Suprapubic skin (tissue), 4 donors: ENCODE measurements at places on chromosomes 13 and 19.

DNA sequence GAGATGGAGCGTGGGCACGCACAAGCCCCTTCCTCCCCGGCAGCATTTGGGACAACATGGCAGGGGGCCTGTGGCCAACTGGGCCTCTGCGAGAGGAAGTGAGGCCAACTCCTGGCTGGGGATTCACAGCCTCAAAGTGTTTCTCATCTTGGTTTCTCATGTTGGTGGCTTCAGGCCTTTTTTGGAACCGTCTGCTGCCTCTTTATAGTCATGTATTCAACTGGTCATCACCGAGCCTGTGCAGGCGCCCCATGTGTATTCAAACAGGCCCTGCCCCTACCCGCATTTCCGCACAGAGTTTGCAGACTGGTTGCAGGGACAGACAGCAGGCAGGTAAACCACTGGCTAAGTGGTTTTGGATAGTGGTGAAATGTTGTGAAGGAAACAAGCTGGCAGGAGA lies 17.3 kb upstream of the RELB start:
- no peak for DNase-seq

- DNase-seq: no peak
Measured at GRCh38 chr13:40999416-40999815, 19.7 kb downstream of the ELF1 start.

DNA sequence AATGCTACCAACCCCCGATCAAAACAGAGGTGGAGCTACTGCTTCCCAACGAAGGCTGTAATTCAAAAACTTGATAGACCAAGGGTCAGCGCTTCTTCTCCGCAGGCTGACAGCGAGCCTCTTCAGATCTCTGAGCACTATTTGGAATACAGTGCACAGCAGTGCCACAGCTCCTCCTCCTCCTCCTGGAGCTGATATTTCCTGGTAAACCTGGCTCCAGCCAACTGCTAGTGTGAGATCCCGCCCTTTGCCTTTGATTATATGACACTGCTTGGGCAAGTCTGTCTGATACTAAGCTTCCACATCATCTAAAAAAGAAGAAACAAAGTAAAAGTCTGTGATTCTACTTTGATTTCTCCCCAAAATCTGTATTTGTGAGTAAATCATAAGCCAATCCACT lies 710.5 kb downstream of the DACH1 start:
- no peak for DNase-seq

DNA sequence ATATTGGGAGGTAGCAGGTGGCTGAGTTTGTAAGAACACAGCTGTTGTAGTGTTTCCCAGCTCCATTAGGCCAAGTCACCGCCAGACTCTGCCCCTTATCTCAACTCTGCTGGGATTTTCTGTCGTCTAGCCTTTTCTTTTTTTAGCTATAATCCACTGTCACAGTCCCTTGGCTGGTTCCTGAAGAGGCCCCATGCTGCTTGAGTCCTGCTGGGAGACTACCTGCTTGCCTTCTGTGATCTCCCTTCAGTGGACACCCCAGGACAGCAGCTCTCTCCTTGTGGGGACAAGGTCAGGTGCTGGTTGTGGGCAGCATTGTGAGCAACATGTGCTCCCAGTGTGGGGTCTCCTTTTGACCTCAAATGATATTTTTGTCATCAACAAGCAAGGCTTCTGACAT lies 195.0 kb upstream of the ATXN8OS start:
- no peak for DNase-seq

DNA sequence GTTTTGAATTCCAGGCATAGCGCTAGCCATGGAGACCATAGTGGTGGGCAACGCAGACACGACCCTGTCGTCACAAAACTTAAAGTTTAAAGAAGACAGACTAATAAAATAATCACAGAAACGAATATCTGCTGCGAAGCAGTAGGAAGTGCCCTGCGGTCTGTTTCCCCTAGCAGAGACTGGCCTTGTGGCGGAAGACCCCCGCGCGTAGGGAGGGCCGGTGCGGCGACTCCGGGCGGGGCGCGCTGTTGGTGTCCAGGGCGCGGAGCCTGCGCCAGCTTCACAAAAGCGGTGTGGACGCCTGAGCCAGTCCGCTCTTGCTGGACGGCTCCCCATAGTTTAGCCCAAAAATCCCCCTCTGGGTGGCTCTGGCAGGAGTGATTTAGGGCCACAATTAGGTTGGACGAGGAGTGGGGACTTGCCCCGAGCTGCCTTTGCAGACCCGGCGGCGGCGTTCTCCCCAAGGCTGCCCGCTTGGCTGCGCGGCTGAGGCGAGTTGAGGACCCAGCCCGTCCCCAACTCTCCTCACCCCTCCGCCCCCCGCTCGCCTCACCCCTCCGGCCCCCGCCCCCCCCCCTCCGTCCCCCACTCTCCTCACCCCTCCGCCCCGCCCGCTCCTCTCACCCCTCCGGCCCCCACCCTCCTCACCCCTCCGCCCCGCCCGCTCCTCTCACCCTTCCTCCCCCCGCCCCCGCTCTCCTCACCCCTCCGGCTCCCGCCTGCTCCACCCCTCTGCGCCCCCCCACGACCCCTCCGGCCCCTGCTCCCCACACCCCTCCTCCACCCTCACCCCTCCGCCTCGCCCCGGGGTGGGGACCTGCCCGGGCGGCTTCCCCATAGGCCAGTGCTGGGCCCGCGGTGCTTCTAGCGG lies 14.2 kb upstream of the LATS2 start:
- DNase-seq: peak; percentile 64

DNA sequence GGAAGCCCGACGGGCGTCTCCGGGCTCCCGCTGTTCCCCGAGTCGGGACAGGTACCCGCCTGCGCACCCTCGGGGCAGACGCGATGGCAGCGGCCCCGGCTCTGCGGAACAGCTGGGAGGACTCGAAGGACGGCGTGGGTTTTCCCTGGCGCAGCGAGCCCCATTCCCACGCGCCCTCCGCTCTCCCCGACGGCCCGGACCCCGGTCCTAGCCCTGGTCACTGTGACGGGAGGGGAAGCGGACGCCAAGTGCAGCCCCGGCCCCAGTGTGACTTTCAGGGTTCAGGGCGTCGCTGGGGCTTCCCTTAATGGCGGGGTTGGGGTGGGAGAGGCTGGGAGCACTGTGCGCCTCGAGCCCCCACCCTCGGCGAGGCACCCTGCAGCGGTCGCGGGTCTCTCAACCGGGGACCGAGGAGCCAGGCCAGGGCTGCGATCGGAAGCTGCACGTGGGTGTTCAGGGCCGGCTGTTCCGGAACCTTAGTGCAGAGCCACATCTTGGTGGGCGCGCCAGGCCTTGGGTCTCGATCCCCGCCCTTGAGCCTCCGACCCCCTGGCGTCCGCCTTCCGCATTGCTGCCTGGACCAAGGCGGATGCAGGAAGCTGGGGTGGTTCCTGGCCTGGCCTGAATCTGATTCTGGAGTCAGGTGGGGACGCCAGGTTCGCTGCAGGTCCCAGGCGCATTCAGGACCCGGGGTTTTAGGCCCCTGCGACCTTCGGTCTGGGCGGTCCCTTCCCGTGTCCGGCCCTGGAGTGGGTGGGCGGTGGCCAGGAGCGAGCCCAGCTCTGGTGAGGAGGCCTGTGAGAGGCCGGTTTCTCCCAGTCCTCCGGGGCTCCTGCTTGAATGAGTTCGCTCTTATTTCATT lies 3.5 kb downstream of the LGALS7B start:
- no peak for DNase-seq

GRCh38 chr13:104694397-104694796 lies 1628.2 kb upstream of the SLC10A2 start:
- DNase-seq: no peak

DNA sequence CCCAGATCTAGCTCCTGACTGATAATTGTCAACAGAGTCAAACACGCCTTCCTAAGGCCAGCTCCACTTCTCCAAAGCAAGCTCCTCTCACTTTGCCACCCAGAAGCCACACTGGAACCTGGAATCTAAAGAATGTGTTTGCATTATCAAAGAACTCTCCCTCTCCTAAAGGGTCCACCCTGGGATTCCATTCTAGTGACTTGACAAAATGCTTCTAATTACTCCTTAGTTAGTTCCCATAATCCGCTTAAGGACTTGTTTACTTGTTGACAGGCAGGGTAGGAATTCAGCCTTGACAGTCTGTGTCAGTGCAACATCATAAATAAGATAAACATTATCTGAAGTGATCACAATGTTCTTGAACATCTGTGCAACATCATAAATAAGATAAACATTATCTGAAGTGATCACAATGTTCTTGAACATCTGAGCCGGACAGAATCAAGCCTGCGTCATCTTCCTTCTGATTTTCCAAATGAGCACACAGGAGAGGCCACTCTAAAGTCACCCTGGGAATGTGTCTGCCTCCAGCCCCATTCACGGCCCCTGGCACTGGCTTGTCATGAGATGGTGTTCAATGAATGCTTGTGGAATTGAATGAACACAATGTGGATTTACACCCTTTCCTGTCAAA lies 512.1 kb downstream of the IRS2 start:
- no peak for DNase-seq

DNA sequence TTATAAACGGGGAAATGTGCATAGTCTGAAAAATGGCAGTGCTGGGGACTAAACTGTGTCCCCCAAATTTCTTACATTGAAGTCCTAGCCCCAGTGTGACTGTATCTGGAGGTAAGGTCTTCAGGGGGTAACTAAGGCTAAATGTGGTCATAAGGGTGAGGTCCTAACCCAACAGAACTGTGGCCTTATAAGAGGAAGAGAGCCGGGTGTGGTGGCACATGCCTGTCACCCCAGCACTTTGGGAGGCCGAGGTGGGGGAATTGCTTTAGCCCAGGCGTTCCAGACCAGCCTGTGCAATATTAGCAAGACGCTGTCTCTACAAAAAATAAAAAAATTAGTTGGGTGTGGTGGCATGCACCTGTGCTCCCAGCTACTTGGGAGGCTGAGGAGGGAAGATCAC lies 17.8 kb downstream of the PROZ start:
- no peak for DNase-seq

GRCh38 chr19:3368848-3369336 lies 2.5 kb downstream of the NFIC start:
- no peak for DNase-seq

GRCh38 chr19:1151917-1152587 lies 22.0 kb downstream of the SBNO2 start:
- DNase-seq: no peak

DNA sequence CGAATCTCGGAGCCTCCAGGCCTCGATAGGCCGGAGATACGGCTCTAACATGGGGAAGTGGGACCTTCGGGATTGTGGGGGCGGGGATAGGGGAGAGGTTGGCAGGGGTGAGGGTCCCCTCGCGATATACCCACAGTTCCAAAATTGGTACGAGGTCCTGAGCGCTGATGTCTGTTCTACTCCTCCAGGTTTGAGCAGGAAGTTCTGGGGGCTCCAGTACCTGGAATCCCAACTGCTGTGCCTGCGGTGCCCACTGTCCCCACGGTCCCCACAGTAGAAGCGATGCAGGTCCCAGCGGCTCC lies 447 bp downstream of the RBM42 start:
- DNase-seq: no peak

GRCh38 chr19:41377977-41378709 lies 1.8 kb downstream of the TMEM91 start:
- no peak for DNase-seq

DNA sequence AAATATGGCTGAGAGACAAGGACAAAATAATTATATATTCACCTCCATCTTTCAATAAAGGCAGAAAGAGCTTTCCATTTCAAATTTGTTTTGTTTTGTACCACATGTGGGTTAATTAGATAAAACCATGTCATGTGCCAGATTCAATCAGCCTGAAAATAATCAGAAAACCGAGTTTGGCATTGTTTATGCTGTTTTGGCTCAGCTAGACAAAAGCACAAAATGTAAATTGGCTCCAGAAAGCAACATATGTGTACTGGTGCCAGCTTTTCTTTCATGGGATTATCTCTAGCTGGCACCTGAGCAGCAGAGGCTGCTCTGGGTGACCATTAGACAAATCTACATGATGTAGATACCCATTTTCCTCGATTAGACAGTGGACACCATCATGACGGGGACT lies 9.2 kb upstream of the DNAJC15 start:
- DNase-seq: no peak

GRCh38 chr19:12838182-12838885 lies at the start of gene MAST1:
Gene MAST1, plus strand, starts transcription at chr19:12838515. Its CDS starts 58 bp downstream, at chr19:12838573.
- DNase-seq: no peak

GRCh38 chr13:109199280-109199679 lies 569.9 kb downstream of the MYO16 start:
- no peak for DNase-seq

- DNase-seq: no peak
Measured at GRCh38 chr13:109938255-109938936, 152.0 kb upstream of the IRS2 start.

GRCh38 chr13:52053460-52053859 lies 29.0 kb downstream of the UTP14C start:
- DNase-seq: no peak

DNA sequence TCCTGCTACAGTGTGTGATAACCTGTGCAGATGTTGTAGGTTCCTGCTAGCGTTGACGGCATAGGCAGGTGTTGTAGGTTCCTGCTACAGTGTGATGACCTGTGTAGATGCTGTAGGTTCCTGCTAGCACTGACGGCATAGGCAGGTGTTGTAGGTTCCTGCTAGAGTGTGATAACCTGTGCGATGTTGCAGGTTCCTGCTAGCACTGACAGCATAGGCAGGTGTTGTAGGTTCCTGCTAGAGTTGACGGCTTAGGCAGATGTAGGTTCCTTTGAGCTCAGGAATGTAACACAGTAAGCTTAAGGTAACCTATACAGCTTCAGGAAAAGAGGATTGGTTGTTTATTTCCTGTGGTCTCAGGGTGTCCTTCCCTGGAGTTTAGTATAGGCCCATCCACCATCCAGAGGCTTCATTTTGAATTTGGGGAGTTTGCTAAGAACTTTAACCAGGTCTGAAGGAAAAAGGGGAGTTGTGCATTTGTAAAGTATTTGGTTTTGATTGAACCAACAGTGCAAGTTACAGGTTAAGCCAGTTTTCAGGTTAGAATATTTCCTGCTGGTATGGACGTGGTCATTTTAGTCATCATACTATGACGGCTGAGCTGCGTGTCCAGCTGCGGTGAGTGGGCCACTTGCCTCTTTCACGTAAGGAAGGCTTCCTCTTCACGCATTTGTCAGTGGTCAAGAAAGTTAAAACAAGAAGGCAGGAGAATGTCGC lies 53.8 kb downstream of the ATP11A start:
- DNase-seq: no peak

DNA sequence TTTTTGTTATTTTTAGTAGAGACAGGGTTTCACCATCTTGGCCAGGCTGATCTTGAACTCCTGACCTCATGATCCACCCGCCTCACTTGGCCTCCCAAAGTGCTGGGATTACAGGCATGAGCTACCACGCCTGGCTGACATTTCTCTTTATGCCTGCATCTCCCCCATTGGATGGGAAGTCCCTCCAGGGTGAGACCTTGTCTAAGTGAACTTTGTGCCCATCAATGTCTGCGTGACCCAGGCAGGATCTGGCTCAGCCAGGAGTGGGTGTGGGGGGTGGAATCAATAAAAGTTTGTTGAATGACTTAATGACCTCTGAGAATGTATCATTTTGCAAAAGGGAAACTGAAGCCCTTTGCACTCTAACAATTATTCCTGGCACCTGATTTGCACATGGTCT lies 1.8 kb upstream of the ARRDC5 start:
- no peak for DNase-seq

GRCh38 chr19:32342695-32343094 lies 2.7 kb upstream of the ZNF507 start:
- DNase-seq: no peak

GRCh38 chr13:80881942-80882445 lies 541.1 kb upstream of the SPRY2 start:
- DNase-seq: no peak
